Activated naive CD4-positive, alpha-beta T cell treated with anti-CD3 and anti-CD28 coated beads, Interleukin-2, amount 10 ng/mL, durations not matched to agents 7 days and 5 days (primary cell): ENCODE measurements at places on chromosomes 7 and 10.

- H3K4me1 ChIP-seq, result peaks cover 14% of the 10 kb centered on the region
- H3K27me3 ChIP-seq, result no peaks in the 10 kb centered on the region
- DNase-seq, result no peak
- H3K27ac ChIP-seq, result no peak overlapping the region
- H3K4me3 ChIP-seq, result no peak overlapping the region
- peaks cover 16% of the 10 kb centered on the region for H3K36me3 ChIP-seq
Measured at GRCh38 chr10:124498056-124498455, 36.4 kb downstream of the LHPP start.

- H3K27ac ChIP-seq, result no peak overlapping the region
- peaks cover 10% of the 10 kb centered on the region for H3K4me1 ChIP-seq
- no peak for DNase-seq
- peaks cover 49% of the 10 kb centered on the region for H3K27me3 ChIP-seq
- H3K4me3 ChIP-seq, result no peak overlapping the region
Measured at GRCh38 chr7:26535483-26536007, 243.9 kb downstream of the SNX10 start.

GRCh38 chr7:51593628-51594027 lies 277.0 kb upstream of the COBL start:
- no peaks in the 10 kb centered on the region for H3K36me3 ChIP-seq
- no peaks in the 10 kb centered on the region for H3K4me1 ChIP-seq
- H3K4me3 ChIP-seq, result no peak overlapping the region

GRCh38 chr10:69687426-69687825 lies 57.4 kb downstream of the FAM241B start:
- peaks cover 40% of the 10 kb centered on the region for H3K27me3 ChIP-seq
- H3K4me3 ChIP-seq, result no peak overlapping the region
- no peaks in the 10 kb centered on the region for H3K36me3 ChIP-seq
- H3K4me1 ChIP-seq, result no peaks in the 10 kb centered on the region

- H3K27me3 ChIP-seq, result no peaks in the 10 kb centered on the region
- no peak overlapping the region for H3K27ac ChIP-seq
- H3K4me1 ChIP-seq, result no peaks in the 10 kb centered on the region
- H3K4me3 ChIP-seq, result no peak overlapping the region
- no peak for DNase-seq
Measured at GRCh38 chr10:112739592-112740353, 210.3 kb upstream of the TCF7L2 start.

DNA sequence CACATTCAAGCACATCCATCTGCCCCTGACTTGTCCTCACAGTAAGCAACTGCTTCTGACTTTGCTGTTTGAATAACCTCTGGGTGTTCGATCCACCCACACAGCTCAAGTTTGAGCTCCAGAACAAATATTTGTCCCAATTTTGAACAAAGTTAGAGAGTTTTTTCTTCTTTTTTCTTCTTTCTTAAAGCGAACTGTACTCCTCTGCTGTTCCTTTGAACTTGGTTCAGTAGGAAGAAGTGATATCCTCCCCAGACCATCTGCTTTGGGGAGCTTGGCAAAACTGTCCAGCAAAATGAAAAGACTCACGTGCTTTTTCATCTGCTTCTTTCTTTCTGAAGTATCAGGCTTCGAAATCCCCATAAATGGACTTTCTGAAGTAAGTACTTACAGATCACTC lies at the start of gene ITIH2:
TSS of gene ITIH2 (plus strand) at position 177 of the 400 bp plus-strand sequence. CDS start at position 296, 119 bp downstream.
- no peak within 1 kb of the TSS for H3K4me3 ChIP-seq
- no peaks in the 10 kb centered on the region for H3K4me1 ChIP-seq
- peaks cover 34% of the 10 kb centered on the region for H3K27me3 ChIP-seq

- H3K27ac ChIP-seq, result no peak overlapping the region
- H3K36me3 ChIP-seq, result no peaks in the 10 kb centered on the region
- no peak overlapping the region for H3K4me3 ChIP-seq
- no peaks in the 10 kb centered on the region for H3K4me1 ChIP-seq
Measured at GRCh38 chr10:78604721-78605120, 464.0 kb upstream of the ZMIZ1 start.

GRCh38 chr10:110244550-110244949 lies 37.1 kb downstream of the MXI1 start:
- peaks cover 25% of the 10 kb centered on the region for H3K36me3 ChIP-seq
- no peaks in the 10 kb centered on the region for H3K27me3 ChIP-seq

- no peak overlapping the region for H3K27ac ChIP-seq
- H3K36me3 ChIP-seq, result peaks cover 6% of the 10 kb centered on the region
- no peaks in the 10 kb centered on the region for H3K4me1 ChIP-seq
- H3K27me3 ChIP-seq, result no peaks in the 10 kb centered on the region
Measured at GRCh38 chr10:112510384-112510783, 63.4 kb downstream of the VTI1A start.

- no peak overlapping the region for H3K27ac ChIP-seq
- H3K36me3 ChIP-seq, result no peaks in the 10 kb centered on the region
- no peaks in the 10 kb centered on the region for H3K4me1 ChIP-seq
- H3K27me3 ChIP-seq, result no peaks in the 10 kb centered on the region
Measured at GRCh38 chr7:152910545-152911225, 151.1 kb downstream of the ACTR3B start.

- H3K4me1 ChIP-seq, result no peaks in the 10 kb centered on the region
- H3K4me3 ChIP-seq, result no peak overlapping the region
- H3K36me3 ChIP-seq, result peaks cover 3% of the 10 kb centered on the region
- H3K27ac ChIP-seq, result no peak overlapping the region
Measured at GRCh38 chr7:156820445-156821063, 72.4 kb downstream of the LMBR1 start.

DNA sequence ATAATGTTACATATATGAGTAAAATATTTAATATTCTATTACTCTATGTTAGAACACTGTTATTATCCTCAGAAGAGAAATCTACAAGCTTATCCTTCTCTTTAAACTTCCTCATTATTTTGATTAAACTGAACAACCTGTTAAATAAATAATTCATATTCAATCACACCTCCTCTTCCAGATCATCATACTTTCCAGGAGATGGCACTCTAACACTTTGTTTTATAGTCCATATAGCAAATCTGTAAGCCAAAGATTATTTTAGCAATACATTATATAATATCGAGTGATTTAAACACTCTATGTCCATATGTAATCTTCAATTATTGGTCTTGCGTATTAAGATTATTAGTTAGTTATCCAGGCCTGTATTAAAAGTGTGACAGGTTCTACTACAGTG lies 694.1 kb downstream of the ANKRD7 start:
- no peak for DNase-seq
- H3K4me1 ChIP-seq, result no peaks in the 10 kb centered on the region
- no peak overlapping the region for H3K27ac ChIP-seq
- H3K27me3 ChIP-seq, result no peaks in the 10 kb centered on the region
